ENCODE measurements at places on chromosomes 2 and 18.

- DNase-seq, result no peak
These were observed 249.3 kb upstream of the RBBP8 start for GRCh38 chr18:22683786-22684185.

GRCh38 chr18:74505776-74506175 lies 9.6 kb downstream of the CNDP2 start:
- DNase-seq, result no peak

DNA sequence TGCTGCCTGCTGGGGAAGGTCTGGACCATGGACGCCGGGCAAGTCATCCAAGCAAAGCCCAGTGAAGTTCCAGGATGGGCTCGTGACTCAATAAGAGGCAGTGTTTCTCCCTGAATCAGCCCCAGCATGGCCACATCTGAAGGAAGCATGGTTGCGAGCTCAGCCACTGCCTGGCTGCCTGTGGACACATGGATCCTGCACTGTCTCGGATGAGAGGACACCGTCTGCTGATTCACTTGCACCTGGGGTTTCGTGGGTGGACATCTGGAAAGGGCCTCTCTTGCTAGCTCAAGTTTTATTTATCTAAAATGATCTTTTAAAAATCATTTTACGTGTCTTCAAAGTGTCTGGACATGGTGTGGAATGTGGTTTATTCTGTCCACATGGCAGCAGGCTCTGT lies 224.8 kb upstream of the FN1 start:
- no peak for DNase-seq

GRCh38 chr2:18093196-18093595 lies 214.7 kb downstream of the KCNS3 start:
- DNase-seq, result no peak

DNA sequence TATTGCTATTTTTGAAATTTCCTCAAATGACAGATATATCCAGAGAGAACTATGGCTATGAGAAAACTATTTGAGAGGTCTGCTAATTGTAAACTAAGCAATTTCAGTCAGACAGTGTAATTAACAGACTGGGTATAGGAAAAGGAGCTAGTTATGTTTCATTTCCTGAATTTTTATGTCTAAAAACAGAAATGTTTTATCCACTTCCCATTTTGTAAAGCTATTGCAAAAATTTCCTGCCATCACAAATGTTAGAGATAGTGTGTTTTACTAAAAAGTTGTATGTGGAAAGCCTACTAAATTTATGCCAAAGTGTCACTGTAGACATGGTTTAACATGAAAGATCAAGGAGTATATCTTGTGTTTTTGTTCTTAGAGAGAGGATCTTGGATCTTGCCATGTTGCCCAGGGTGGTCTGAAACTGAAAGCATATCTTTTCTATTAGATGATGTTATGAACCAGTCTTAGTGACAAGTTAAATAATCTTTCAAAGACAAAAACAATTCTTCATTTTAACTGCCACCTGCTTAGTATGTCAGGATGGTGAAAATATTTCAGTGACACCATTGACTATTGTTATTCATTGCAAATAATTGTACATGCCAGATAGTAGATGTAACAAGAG lies 40.5 kb upstream of the ITPRID2 start:
- no peak for DNase-seq

DNA sequence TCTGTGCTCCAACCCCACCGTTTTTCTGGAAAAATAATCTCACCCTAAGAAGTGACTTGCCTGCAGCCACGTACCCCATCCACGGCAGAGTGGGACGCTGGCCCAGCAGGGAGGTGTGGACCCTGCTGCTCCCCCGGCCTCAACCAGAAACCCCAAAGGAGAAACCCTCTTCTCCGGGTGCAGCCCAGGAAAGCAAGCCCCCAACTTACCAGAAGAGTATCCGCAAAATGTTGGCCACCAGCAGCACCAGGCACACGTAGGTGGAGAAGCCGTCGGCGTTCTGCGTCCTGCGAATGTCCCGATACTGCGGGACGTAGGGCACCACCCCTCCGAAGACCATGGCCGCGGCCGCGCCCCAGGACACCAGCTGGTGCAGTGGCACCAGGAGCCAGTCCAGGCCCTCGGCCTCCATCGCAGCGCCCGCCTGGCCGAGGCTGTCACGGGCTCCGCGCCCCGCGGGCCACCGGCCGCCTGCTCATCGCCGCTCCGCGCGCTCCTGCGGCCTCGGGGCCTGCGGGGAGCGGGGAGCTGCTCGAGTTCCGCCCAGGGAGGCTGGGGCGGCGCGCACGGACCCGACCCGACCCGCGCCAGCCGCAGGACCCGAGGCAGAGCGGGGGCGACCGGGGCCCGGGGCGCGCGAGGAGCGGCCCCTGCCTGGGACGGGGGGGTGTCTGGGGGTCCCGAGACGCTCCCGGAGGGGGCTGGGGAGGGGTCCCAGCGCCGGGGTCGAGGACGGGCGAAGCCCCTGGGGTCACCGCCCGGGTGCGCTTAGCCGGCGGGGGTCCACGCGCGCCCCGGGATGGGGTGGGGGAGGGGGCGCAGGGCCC lies 725 bp downstream of the SLC66A2 start:
- no peak for DNase-seq

DNA sequence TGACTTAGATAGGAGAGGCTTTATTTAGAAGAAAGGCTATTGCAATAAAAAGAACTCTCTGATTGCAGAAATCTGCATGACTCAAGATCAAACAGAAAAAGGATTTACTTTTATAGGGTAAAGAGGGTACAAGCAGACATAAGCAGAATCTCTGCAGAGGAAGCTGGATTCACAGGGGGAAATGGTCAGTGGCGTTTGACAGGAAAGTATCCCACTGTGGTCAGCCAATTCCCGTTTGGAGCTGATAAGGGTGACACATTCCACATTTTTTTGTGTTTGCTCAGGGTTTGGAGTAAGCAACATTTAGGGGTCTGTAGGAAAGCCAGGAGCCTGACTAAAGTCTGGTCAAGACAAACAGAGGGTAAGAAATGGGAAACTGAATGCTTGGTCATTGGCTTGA lies 23.9 kb upstream of the SCYGR5 start:
- no peak for DNase-seq

- no peak for DNase-seq
These were observed 756.4 kb upstream of the CDH7 start for GRCh38 chr18:64994370-64994769.

- DNase-seq, result no peak
These were observed 57.2 kb downstream of the CYB5A start for GRCh38 chr18:74234326-74235171.

- no peak for DNase-seq
These were observed 361.2 kb upstream of the GALNT5 start for GRCh38 chr2:156896294-156896693.

GRCh38 chr2:80722803-80723202 lies 418.3 kb upstream of the LRRTM1 start:
- no peak for DNase-seq

- DNase-seq, result no peak
These were observed 458 bp downstream of the HYCC2 start for GRCh38 chr2:201070948-201071478.

DNA sequence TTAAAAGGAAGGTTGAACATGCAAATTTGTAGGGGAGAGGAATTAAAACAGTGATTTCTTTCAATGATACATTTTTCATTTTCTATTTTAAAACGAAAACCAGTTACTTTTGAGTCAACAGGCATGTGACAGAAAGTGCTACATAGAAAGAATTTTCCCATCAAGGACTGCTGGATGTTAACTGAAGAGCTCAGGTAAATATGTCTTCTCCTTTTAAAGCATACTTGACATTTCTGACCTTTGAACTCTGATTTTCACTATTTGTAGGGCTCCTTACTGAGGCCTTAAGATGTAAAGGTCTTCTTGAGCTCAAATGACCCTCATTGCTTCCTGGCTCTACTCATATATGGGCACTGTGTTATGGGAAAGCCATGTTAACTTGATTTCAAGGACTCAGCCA lies 32.4 kb downstream of the FIGN start:
- DNase-seq, result no peak

- no peak for DNase-seq
These were observed 120.4 kb upstream of the ACKR3 start for GRCh38 chr2:236449167-236449761.

- no peak for DNase-seq
These were observed 148.4 kb upstream of the PXDN start for GRCh38 chr2:1892529-1893250.

- DNase-seq, result no peak
These were observed 248.7 kb downstream of the TFCP2L1 start for GRCh38 chr2:121036226-121036692.

DNA sequence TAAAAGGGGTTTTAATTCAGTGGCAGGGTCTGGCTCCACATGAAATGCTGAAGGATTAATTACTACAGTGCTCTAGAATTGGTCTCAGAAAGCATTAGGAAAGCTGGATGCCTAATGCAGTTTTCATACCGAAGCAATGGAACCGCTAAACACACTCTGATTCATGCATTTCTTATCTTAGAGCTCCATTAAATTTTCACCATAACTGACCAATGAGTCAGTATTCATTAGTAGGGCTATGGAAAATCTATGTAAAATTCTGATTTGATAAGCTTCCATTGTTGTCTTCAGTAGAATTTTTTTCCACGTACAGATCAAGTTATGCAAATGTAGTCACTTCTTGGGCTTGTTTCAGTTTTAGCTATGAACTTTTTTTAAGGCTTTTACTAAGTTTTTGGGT lies 359.9 kb downstream of the ARHGAP15 start:
- no peak for DNase-seq

- no peak for DNase-seq
These were observed 56.4 kb downstream of the ADCY3 start for GRCh38 chr2:24863641-24864040.

DNA sequence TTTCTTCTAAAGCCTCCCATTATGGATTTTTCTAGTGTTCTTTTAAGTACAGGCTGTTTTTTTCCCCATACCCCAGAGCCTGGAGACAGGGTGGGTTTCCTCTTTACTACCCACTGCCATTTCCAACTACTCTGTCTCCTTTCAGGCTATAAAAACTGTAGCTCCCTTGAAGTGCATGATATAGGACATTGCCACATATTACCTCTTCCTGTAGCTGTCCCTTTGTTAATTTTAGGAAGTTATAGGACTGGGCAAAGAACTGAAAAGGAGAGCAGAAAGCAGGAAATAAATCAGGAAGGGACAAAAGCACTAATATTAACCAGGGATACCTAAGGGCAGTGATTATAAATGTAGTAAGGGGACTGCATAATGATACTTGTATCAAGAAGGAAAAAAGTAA lies 54.1 kb downstream of the VIL1 start:
- no peak for DNase-seq

- DNase-seq, result no peak
These were observed 9.2 kb upstream of the WDR33 start for GRCh38 chr2:127820080-127820668.

DNA sequence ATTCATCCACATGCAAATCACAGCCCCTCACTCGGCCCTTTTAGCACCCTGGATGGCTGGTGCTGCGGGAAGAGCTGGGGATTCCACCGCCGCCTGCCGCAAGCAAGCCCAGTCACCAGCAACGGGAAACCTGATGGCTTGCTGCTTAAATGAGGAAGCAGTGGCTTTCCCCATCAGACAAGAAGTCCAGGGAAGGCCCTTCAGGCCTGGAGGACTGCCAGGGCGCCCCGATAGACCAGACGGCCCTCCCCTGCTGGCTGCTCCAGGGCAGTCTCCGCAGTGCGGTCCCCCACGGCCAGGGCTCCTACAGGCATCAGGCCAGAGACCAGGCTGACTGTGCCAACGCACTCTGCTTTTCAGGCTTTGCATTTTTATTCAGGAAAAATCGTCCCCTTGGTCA lies 439.1 kb downstream of the EIPR1 start:
- no peak for DNase-seq

DNA sequence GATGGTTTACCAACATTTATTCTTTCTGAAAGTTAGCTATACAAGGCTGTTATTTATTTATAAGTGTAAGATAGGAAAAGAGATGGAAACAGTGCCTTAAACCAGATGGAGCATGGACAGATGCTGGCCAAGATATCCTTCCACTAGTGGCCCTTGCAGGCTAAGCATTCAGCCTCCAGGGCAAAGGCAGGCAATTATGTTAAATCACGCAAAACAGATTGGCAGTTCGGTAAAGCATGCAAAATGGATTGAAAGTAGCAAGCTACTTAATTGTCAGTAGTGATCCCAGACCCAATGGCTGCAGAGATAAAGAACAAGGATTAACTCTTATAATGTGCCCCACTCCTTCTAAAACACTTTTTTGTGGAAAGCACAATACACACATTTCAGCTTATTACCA lies 105.4 kb upstream of the MAP4K3 start:
- DNase-seq, result no peak

DNA sequence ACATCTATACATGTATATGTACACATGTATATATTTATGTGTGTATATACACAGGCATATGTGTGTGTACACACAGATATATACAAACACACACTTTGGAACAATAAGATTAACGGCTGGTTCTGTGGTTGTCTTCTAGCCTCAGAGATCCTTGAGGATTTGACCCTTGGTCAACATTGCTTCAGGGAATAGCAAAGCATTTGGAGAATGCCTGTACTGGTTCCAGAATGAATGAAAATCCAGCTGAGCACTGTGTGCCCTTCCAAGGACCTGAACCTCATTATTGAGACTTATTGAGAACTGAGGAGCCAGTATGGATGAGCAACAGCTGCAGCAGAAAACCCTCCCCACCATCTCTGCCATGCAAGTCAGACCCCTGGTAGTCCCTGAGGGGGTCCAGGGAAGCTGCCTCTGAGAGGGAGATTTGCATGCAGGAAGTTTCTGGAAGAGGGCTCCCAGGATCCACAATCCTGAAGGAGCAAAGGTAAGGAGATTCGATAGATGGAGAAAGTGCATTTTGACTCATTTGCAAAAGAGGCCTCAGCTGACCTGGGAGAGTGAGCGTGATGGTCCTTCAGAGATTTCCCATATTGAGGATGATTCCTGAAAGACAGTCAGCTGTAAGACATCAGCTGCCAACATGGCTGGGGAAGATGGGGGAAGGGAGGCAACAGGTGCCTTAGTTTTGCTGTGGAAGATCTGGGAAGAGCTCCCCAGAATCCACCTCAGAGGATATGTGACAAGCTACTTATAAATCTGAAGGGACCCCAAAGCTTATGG lies 166.6 kb upstream of the NCKAP5 start:
- no peak for DNase-seq

GRCh38 chr2:127305990-127306585 lies 12.1 kb upstream of the ERCC3 start:
- DNase-seq, result no peak

- no peak for DNase-seq
These were observed 90.3 kb upstream of the MAP3K20 start for GRCh38 chr2:172985139-172985892.

- no peak for DNase-seq
These were observed 169.4 kb downstream of the SMAD7 start for GRCh38 chr18:48781163-48781987.
